ENCODE measurements at places on chromosomes 7 and 10. TPM values are rescaled to one million over a fixed set of nuclear protein-coding genes. Genes with fewer than 3 reads are reported as not detected.

DNA sequence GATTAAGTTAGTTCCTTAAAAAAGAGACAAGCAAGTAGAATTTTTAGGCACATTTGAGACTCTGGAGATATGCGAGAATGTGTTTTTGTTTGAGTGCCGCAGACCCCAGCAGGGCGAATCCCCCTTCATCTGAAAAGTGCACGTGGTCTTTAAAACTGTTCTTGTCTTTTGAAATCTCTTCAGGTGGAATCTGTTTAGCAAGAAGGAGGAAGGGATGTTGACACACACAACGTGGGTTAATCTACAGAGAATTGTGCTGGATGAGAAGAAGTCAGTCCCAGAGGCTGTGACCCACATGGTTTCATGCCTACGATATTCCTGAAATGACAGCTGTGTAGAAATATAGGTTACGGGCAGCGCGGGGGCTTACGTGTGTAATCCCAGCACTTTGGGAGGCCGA, 27.1 kb upstream of the ZFAND2A start:
- no peak for DNase-seq

DNA sequence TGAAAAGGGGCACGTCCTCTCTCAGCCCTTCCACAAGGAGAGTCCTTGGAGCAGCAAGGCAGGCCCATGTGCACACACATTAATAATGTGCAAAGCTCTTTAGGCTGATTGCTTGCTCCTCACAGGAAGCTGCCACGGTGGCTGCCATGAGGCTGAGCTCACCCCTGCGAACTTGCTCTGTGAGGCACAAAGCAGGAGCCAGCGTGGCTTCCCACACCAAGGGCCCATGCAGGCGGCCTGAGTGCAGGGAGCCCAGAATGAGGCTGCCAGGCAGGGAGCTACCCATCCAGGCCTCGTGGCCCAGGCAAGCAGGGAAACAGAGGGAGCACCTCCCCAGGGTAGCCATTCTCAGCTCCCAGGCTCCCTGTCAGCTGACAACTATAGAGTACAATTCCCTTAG, 242.9 kb downstream of the GRID1 start:
- no peak for DNase-seq

GRCh38 chr10:114541081-114541796, 116.8 kb downstream of the ABLIM1 start:
- DNase-seq: peak; percentile 73

DNA sequence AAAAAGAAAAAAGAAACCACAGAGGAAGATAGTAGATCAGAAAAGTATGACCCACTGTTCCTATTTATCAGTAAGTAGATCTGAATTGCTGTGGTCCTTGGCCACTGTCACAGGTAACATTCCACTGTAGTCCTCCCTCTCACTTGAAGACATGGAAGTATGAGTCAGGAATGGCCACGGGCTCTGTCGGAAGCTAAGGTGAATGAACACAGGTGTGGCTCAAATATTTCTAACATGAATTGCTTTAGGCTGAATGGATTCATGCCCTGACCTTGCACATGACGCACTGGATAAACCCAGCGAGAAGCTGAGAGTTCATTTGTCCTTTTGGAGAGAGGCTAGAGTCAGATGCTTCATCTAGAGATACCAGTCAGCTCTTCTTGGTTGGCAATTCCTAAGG, 224.5 kb upstream of the SP8 start:
- DNase-seq: no peak

- DNase-seq: no peak
These were observed 79.6 kb upstream of the LRRC4 start for GRCh38 chr7:128110641-128111364.

Gene SH3PXD2A
- total RNA-seq: 38.8 TPM

Gene MKRN1
- 68.2 TPM for total RNA-seq

DNA sequence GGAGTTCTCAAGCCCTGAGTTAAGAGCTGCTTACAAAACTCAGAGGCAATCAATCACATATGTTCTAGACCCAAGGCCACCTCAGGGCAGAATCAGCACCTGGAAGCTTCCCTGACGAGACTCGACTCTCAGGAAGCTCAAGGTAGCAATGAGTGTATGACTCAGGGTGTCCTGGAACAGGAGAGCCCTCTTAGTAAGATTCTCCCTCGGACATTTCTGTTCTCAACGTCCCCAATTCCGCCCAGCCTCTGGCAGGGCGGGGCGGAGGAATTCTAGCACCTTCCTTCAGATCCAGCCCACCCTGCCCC, 39.6 kb upstream of the PROSER2 start:
- DNase-seq: no peak

- peak; percentile 65 for DNase-seq
These were observed 10.4 kb downstream of the HTR7 start for GRCh38 chr10:90847436-90847835.

Gene PDE6C
- not detected for total RNA-seq

Gene TRIL
- 0.40 TPM for total RNA-seq

- no peak for DNase-seq
These were observed 23.2 kb downstream of the NDUFB2 start for GRCh38 chr7:140719721-140720120.

Gene TMEM176A
- not detected for total RNA-seq

Gene HOXA10
- 14.6 TPM for total RNA-seq

All from myocyte (in vitro differentiated cells).